ENCODE measurements at places on chromosomes 6 and 20.

DNA sequence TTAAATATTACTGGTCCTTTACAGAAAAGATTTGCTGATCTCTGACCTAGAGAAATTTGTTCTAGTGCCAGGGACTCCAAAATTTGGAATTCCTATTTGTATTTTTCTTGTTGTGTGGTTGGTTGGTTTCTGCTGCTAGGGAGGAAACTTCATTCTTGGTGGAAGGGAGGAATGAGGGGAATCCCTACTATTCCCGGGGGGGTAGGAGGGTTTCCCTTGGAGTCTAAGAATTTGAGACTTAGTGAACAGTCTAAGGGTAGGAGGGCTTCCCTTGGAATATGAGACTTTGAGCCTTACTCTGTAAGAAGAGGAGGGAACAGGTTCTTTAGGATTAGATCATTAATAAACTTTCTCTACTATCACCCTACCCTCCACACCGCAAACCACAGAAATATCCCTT lies 67.1 kb upstream of the ADGRF1 start:
- peak; percentile 39 for DNase-seq

DNA sequence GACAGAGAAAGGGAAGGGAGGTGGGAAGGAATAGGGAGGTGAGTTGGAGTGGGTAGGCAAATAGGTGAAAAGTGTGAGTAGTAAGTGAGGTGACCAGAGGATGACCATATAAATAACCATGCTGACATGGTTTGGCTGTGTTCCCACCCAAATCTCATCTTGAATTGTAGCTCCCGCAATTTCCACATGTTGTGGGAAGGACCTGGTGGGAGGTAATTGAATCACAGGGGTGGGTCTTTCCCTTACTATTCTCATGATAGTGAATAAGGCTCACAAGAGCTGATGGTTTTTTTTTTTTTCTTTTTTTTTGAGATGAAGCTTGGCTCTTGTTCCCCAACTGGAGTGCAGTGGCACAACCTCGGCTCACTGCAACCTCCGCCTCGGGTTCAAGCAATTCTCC lies 21.5 kb upstream of the SMIM13 start:
- DNase-seq = no peak

- DNase-seq = no peak
Measured at GRCh38 chr6:48475275-48475674, 364.3 kb upstream of the PTCHD4 start.

DNA sequence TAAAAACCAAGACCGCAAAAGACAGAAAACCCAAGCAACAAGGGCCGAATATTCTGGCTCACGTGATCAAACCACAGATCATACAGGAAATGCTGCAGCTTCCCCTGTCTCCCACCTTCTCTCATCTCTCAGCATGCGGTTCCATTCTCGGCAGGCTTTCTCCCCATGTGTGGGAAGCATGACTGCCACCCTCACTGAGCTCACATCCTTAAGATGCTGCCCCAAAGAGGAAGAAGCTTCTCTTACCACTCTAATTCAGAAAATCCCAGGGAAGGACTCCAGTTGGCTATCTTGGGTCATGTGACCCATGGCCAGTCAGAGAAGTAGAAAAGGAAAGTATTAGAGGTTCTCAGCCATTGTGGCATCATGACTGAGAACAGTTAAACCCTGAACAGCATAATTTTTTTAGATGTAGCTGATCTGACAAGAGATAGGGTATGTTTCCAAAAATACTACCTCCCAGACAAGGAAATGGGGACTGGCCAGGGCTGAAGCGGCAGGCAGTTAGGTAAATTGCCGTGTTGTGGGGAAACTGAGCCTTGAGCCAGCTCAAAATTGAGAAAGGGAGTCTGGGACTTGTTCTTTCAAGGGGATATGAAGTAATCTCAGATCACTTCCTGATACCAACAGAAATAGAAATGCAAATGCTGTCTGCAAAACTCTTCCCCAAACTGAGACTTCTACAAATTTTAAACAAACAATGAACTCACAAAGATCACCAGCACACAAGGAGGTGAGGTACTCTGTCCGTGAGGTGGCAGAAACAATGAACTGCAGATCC lies 37.1 kb upstream of the GRM4 start:
- no peak for DNase-seq

DNA sequence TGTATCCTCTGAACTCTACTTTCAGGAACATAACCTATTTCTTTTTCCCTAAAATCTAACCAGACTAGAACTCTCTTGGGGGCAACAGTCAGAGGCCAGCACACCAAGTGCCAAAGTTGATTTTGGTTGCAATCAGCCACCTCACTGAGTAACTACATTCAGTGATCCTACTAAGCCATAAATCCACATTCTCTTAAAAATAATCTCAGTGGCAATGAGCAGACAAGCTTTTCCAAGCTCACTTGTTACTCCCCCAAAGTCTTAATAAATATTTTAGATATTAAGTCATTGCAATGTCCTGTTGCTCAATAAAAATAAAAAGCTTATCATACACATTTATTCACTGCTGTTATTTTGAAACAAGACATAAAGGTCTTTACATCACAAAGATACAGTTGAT lies 9.8 kb downstream of the RGS17 start:
- DNase-seq = no peak

DNA sequence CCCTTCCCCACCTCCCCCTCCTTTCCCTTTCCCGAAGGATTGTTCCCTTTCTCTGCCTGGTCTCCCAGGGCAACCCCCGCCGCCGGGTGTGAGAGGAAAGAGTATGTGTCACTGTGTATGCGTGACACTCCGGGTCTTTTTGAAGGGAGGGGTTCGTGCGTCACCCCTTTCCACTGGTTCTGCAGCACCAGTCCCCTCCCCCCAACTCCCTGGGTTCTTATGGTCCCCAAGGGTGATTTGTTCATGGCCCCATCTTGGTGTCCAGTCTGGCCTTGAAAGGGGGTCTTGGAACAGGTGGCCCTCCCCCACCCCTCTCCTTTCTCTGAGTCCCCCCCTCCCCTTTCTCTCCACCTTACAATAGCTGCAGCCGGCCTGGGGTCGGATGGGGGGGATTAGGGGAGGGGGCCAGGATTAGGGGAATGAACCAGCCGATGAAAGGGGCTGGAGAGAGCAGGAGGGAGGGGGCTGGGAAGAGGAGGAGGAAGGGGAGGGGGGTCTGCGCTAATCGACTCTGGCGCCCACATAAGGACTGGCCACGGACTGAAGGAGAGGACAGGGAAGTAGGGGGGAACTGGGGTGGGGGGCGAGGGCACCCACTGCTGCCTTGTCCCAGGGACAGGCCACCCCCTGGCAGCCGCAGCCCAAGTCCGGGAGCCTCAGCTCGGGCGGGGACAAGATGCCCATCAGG lies 1.3 kb upstream of the RING1 start:
- DNase-seq = peak; percentile 68

- DNase-seq = no peak
Measured at GRCh38 chr20:54429364-54429763, 46.0 kb upstream of the DOK5 start.

DNA sequence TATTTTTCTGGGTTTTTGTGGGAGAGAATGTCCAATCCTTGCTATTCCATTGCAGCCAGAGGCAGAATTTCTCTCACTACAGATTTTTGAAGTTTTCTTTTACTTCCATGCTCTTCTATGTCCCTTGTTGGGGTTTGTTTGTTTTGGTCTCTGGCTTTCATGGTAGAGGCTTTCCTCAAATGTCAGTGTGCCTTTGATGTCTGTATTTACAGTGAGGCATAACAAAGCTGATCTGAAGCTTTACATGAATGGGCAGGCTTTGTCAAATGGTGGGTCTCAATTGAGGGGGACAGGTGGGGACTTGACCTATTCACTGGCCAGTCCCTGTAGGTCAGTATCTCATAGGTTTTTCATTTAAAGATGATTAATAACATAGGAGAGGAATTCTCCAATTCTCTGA lies 8.6 kb upstream of the CARMIL1 start:
- DNase-seq = no peak

- DNase-seq = no peak
Measured at GRCh38 chr6:35477551-35478179, 9.5 kb downstream of the RPL10A start.

- no peak for DNase-seq
Measured at GRCh38 chr6:100370265-100370664, 94.5 kb downstream of the SIM1 start.

GRCh38 chr6:5379647-5380242 lies 118.4 kb downstream of the FARS2 start:
- DNase-seq = peak; percentile 3

DNA sequence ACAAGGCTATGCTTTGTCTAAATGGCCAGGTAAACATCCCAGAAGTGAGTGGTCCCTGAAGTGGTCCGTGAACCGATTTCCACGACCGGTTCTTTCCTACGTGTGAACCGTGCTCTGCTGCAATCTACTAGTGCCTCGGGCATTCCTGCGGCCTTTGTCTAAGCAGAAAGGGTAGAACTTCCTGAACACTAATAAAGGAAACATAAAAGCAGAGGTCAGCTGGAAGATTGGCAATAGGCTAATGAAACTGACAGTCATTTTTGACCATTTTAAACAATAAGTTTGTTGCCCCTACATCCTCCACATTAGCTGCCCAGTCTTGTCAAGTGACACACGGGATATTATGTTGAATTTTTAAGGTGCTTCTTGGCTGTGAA lies 410.0 kb downstream of the PLCB1 start:
- no peak for DNase-seq

DNA sequence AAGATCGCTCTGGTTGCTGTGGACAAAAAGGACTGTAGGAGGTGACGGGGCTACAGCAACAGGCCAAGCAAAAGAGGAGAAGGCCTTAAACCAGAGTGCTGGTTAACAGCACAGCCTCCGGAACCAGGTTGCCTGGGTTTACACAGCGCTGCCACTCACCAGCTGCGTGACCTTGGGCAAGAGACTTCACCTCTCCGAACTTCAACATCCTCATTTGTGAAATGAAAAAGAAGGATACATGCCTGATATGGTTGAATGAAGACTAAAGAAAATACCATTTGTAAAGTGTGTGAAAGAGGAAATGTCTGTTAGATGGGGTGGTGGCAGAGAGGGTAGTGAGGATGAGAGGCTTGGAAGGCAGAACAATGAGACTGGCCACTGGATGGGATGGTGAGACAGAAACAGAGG lies 44.9 kb downstream of the PREX1 start:
- no peak for DNase-seq

GRCh38 chr6:10621213-10621612 lies 73.2 kb downstream of the C6orf52 start:
- DNase-seq = no peak

GRCh38 chr20:38046572-38046971 lies 13.0 kb downstream of the RPRD1B start:
- DNase-seq = no peak

DNA sequence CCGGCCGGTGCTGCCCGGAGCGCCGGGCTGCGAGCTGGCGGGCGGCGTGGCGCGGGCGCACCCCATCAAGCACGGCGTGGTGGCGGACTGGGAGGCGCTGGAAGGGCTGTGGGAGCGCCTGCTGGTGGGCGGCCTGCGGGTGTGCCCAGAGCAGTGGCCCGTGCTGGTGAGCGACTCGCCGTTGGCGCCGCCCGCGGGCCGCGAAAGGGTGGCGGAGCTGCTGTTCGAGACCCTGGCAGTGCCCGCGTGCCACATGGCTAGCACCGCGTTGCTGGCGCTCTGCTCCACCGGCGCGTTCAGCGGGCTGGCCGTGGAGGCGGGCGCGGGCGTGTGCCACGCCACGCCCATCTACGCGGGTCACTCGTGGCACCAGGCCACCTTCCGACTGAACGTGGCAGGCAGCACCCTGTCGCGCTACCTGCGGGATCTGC lies 517 bp downstream of the ACTL10 start:
- no peak for DNase-seq

GRCh38 chr6:112912416-112913101 lies 565.4 kb downstream of the RFPL4B start:
- DNase-seq = no peak

DNA sequence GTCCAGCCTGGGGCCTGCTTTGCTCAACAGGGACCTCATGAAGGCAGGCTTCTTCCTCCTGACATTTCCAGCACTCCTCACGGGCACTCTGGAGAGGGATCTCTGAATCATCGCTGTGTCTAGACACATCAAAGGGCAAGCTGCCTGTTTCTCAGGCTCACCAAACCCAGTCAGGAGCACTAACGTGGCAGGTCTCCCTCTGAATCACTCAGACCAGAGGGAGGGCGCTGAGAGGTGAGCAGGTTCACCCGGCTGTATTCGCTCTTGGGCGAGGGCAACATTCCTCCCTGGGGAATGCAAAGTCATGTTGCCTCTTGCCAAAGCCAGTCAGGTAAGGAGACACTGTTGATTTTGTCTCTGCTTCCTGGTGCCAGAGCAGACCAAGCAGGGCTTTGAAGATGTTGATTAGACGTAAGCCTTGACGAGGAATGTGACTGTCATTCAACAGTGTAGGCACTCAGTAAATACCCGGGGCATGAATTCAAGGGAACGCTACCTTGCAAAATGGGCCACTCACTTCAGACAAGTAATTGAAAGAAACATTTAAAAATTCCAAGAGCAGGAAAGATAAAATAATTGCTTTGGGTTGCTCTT lies 50.1 kb downstream of the CYP24A1 start:
- peak; percentile 98 for DNase-seq

GRCh38 chr6:5521322-5521721 lies 260.0 kb downstream of the FARS2 start:
- DNase-seq = no peak

DNA sequence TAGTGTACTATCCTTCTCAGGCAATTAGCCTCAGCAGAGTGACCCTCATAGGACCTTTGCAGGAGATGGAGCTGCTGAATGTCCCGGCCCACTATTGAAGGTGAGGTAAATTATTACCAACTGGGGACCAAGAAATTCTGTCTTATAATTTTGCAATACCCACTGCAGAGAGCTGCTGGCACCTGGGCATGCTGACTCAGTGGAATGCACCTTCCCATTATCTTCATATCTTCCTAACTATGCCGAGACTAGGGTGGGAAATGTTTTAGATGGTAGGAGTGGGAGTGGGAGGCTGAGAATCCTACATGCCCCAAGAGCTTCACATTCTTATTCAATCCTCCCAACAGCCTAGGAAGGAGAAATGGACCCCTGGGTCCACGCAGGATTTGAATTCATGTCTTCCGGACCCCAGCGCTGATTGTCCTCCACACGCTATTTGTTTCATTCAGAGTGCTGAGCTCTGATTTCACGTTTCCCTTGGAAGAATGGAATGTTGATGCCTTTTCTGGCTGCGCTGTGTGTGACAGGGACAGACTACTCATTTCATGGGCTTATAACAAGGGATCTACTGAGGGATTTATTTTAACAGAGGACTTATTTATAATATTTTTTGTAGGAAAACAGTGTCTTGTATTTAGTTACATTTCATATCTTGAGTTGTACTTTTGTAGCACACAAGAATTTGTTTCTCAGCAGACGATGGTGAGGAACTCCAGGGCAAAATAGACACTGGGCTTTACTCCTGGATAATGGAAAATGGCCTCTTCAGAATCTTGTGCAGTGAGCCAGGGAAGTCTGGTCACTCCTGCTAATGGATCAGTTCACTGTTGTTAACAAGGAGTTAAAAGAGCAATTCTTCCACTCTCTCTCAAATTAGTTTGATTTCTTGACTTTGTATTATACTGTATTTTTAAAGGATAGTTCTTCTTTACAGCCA lies 66.4 kb downstream of the FYN start:
- DNase-seq = no peak

Measured in brain microvascular endothelial cell (primary cell).